Left hindlimb (tissue), 1 donor: ENCODE measurements at places on chromosomes 12 and 14.
A peak's percentile ranks its signal among the peaks of the same experiment; 100 is the strongest.

GRCh38 chr14:103593577-103593976 is 30.8 kb downstream of the COA8 start:
- no peak for DNase-seq

- DNase-seq: peak; percentile 89
Measured at GRCh38 chr12:6872073-6873048, 742 bp downstream of the SPSB2 start.

DNA sequence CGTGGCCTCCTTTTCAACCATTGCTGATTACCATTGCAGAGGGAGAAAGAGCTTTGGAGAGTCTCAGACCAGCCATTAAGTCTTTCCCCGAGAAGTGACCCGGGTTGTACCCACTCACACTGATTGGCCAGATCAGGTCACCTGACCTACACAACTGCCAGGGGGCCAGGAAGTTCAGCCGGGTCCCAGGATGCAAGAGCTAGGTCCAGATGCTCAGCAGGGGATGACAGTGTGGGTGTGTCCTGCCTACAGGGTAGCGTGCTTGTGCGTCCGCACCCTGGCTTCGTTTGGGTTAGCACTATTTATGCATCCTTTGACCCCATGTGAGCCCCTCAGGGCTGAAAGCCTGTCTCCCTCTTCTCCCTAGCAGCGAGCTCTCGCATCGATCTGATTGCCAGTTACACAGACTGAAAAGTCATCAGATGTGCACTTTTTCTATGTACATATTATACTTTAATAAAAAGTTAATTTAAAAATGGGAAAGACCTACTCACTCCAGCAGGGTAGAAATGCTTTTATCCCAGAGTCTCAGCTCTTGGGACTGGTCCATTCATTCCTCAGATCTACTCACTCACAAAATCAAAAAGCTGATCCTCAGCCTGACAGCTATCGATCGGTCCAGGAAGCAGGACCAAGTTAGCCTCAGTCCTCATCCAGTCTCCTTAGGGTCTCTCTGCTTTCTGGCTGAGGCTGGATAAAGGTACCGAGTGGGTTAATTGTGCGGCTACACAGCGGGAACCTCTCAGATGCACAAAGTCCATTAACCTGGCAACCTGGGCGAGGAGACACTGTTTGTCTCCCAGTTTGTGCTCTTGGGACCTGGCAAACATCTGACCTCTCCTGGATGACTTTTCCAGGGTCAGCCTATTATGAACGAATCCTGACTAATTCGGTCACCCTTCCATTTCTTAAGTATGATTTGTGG is 68.0 kb downstream of the SERPINA3 start:
- DNase-seq: peak; percentile 59

DNA sequence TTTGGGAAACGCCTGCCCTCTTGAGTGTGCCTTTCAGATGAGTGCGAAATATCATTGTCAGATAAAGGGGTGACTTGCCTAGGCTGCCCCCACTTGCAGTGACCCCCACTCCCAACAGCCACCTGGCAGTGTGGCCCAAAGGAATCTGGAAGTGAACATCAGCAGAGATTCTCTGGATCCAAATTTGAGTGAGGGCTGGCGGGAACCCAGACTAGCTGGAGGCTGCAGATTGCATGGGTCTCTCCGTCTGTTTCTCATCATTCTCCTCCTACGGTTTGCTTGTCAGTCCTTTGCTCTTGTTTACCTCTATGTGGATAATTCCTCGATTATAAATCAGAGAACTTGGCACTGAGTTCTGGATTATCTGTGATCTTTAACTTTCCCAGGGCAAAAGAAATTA is 280.8 kb downstream of the ZFP36L1 start:
- DNase-seq: no peak

DNA sequence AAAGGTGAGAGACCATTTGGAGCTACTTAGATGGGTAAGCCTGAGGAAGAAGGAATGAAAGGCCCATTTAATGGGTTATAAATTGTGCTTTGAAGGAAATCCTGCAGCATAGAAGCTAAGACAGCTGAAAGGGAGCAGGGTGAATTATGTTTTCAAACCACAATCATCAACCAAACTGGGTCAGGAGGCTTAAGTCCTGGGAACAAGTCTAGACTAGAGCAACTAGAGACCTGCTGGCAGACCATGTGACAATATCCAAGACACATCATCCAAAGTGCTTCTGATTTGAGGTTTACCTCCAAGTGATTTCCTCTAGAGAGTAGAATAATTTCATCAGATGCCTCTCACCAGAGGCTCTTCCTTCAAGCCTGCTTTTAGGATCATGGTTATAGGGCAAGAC is 53.7 kb downstream of the MAP3K9 start:
- DNase-seq: no peak

- no peak for DNase-seq
Measured at GRCh38 chr12:87332987-87333726, 696.0 kb downstream of the C12orf50 start.

DNA sequence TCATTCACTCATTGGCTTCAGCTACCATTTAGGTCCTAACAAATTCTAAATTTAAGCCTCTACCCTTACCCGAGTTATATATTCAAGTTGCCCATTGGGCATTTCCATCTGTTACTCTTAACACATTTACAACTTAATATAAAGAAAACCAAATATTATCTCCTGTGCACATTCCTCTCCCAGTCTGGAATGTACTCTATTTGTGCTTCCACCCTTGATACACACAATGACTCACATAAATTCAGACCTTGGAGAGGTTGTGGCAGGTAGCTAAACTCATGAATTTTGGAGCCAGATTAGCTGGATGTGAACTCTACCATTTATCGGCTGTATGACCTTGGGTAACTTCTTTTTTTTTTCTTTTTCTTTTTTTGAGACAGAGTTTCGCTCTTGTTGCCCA is 51.1 kb downstream of the BRMS1L start:
- no peak for DNase-seq

GRCh38 chr14:105257464-105257863 is 9.1 kb downstream of the BTBD6 start:
- no peak for DNase-seq

DNA sequence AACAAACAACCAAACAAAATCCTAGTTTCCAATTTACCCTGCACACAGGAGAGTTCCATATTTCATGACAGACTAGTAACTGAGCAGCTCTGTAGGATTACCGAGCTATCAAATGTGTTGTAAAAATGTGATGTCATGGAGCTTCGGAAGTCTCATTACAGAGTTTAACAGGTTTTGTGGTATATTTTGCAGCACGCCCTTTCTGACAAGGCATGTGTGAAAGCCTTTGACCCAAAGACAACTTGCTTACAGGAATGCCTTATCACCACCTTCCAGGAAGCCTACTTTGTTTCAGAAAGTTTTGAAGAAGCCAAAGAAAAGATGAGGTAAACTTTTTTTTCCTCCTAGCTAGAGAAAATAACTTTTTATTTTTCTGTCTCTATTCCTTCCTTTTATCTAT is 92.4 kb downstream of the TPH2 start:
- DNase-seq: no peak

GRCh38 chr14:95483309-95484165 is 32.9 kb downstream of the SYNE3 start:
- peak; percentile 84 for DNase-seq

DNA sequence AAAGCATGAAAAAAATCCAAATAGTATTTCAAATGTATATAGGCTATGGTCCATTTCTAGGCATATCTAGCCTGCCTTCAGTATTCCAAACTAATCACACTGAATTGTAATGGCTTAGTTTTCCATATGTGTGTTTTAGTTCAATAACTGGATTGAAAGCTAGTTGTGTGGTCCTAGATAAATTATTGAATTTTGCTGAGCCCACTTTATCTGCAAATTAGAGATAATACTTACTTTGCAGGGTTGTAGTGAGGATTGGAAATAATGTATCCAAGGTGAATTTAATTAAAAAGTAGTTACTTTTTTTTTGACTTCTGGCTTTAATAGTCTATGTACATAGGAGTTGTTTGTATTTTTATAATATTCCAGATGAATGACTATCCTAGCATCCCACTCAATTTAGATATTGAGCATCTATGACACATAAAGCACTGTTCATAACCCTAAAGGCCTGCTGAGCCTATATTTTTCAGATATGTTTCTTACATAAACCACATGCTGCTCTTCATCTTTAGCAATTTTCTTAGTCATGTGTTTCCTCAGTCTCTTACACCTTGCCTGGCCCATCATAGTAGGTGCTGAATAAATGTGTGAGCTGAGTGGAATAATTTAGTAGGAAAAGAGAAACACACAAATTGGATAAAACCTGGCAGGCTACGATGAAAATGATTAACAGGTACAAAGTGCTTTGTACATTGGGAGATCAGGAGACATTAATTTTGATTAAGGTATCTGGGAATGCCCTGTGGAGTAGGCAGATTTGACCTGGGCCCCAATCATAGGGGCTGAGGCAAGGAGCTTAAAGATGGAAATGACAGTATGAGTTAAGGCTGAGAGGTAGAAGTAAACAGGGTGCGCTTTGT is 1.1 kb upstream of the ATP23 start:
- DNase-seq: no peak
